Cortex of kidney (tissue), 1 donor: ENCODE measurements at places on chromosomes 5 and 9.

DNA sequence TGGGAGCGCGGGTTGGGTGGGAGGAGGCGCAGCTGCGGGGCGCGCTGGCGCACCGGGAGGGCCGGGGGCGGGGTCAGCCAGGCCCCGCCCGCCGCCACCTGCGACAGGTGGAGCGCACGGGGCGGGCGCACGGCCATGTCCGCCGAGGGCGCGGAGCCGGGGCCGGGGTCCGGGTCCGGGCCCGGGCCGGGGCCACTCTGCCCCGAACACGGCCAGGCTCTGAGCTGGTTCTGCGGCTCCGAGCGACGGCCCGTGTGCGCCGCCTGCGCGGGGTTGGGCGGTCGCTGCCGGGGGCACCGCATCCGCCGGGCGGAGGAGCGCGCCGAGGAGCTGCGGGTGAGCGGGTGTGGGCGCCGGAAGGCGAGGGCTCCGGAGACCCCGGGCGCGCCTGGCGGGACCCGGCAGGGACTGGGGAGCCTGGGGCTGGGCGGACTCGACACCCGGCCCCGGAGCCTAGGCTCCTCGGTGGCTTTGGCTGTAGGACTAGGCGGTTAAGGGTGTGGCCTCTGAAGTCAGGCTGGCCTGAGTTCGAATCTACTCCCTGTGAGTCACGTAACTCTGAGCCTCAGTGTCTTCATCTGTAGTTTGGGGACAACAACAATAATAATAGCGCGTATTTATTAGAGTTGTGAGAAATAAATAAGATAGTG is at the start of gene BSPRY:
Gene BSPRY (plus strand): TSS at position 97 of the 650 bp plus-strand sequence. CDS start 39 bp downstream, at position 136.
- no peak for DNase-seq

DNA sequence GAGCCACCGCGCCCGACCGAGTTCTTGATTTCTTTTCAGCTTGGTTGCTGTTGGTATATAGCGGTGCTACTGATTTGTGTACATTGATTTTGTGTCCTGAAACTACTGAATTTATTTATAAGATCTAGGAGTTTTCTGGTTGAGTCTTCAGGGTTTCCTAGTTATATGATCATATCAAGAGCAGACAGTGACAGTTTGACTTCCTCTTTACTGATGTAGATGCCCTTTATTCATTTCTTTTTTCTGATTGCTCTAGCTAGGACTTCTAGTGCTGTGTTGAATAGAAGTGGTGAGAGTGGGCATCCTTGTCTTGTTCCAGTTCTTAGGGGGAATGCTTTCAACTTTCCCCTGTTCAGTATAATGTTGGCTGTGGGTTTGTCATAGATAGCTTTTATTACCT is 17.4 kb upstream of the LRRC19 start:
- DNase-seq: no peak

DNA sequence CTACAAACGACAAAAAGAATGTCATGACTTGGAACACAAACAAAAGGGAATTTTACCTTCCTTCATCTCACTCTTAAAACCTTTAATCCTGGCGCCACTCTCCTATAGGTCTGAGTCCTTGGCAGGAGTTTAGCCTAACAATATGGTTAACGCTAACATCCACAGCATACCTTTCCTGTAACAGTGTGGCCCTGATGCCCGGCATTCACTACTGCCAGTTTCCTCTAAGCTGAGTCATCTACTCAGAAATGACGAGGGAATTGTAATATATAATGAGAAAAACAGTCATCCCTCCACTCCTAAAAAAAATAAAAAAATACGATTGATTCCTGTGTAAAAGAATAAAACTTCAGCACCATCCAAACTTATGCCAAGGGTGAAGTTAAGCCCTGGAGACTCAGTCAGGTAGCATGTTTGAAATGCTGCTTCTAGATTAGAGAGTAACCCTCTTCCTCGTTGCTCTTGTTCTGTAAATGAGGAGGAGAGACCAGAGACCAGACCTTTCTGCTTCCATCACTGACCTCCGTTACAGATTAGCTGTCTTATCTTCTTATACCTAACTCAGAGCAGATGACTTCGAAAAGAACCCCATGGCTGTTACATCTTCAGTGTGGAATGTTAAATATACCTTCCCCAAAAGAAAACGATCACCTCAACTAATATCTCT is 37.4 kb downstream of the CCDC125 start:
- DNase-seq: no peak

GRCh38 chr9:123528501-123528900 is 172.5 kb downstream of the CRB2 start:
- no peak for DNase-seq

GRCh38 chr5:90898326-90899013 is 339.9 kb downstream of the ADGRV1 start:
- DNase-seq: no peak

- no peak for DNase-seq
Measured at GRCh38 chr5:133853646-133854365, 114.6 kb downstream of the C5orf15 start.

GRCh38 chr5:168209997-168210396 is 81.4 kb upstream of the WWC1 start:
- DNase-seq: no peak

GRCh38 chr9:94743035-94743954 is 16.8 kb downstream of the AOPEP start:
- DNase-seq: no peak

DNA sequence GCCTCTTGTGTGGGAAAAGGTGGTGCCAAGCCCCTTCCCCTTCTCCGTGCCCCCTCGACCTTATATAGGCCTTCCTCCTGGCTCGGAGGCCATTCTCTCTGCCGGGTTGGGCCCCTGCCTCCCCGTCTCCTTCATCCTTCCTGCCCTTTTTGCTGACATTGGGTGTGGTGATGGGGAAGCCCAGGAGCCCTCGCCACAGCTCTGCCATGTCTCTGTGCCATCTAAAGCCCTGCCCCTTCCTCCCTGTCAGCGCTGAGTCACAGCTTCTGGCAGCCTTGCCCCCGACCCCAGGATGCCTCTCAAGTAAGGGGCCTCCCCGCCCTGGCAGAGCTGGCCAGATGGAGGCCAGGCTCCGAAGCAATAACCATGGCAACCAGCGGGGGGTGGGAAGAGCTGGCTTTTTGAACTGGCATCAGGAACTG is 30.4 kb downstream of the JADE2 start:
- no peak for DNase-seq

- DNase-seq: no peak
Measured at GRCh38 chr5:93340881-93341280, 240.1 kb downstream of the NR2F1-AS1 start.

- no peak for DNase-seq
Measured at GRCh38 chr9:133252301-133253020, 22.5 kb downstream of the ABO start.

DNA sequence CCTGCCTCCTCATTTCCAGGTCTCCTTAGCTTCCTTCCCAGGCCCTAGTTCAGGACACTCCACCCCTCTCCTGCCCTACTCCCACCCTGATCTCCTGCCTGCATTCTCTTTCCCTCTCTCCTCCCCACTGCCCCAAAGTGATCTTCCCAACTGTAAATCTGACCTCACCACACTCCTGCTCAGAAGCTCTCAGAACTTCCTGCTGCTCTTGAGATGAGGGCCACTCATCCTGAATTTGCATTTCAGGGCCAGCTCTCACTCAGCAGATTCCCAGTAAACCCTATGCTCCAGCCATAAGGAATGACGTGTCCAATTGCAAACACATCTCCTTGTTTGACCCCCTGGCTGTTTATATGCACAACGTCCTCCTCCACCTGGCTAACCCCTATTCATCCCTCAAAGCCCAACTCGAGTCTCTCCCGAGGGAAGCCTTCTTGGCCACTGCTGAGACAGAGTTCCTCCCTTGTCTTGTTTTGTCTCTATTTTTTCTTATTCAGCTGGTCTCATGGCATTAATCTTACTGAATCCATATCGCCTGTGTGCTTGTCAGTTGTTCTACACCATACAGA is 95.0 kb downstream of the NSG2 start:
- no peak for DNase-seq

DNA sequence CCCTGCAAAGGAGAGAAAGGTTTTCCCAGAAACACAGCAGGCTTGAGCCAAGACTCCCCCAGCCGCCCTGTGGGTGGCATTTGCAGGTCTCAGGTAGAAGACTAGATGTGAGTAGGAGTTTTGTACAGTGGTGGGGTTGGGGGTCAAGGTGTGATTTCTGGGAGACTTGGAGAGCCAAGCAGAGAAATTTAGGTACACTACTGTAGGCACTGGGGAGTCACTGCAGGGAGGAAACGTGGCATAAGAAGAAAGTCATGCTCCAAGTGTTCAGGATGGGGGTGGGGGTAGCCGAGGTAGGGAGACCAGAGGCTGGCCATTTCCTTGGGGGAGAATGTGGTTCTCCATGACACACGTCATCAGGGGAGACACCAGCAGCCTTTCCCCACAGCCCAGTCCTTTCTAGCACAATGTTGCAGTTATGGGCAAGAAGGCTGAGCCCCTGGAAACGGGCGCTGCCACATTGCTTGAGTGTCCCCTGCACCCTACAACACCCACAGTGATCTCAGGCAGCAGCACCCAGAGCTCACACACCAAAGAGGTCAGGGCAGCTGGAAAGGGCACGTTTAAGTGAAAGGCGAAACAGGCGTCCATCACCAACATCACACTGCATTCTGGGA is 210.5 kb downstream of the FSTL4 start:
- no peak for DNase-seq

DNA sequence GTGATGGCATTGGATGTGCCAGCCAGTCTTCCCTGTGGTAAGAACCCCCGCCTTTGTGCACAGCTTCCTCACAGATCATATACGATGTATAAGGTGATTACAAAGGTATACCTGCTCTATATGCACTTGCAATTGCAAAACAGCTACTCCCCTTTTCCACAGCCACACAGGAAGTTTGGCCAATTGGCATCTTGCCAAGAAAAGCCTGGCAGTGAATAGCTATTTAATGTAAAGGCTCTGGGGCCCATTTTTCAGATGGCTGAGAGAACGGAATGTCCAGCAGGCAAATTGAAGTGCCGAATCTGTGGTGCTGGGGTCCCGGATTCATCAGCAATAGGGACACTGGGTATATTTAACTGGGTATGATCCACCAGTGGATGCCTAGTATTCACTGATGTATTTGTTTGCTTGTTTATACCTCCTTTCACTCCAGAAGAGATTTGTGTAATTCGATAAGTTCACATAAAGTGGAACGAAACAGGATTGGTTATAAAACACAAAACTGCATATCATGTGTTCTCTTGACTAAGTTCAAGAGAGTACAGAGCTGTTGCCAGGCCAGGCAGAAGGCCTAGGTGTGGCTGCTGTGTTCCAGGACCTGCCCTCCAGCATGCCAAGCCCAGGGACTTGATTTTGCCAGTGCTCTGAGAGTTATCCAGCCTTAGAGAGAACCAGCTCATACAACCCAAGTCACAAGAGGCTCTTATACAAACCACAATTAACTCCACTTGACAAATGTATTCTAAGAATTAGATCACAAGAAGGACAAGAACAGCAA is 27.7 kb upstream of the GABRP start:
- no peak for DNase-seq

- no peak for DNase-seq
Measured at GRCh38 chr9:14532456-14533115, 160.6 kb downstream of the ZDHHC21 start.

GRCh38 chr5:137629646-137630045 is 106.2 kb downstream of the KLHL3 start:
- no peak for DNase-seq

- DNase-seq: no peak
Measured at GRCh38 chr5:159130871-159131270, 31.2 kb upstream of the EBF1 start.

- DNase-seq: no peak
Measured at GRCh38 chr5:73801686-73802085, 175.7 kb downstream of the ARHGEF28 start.

DNA sequence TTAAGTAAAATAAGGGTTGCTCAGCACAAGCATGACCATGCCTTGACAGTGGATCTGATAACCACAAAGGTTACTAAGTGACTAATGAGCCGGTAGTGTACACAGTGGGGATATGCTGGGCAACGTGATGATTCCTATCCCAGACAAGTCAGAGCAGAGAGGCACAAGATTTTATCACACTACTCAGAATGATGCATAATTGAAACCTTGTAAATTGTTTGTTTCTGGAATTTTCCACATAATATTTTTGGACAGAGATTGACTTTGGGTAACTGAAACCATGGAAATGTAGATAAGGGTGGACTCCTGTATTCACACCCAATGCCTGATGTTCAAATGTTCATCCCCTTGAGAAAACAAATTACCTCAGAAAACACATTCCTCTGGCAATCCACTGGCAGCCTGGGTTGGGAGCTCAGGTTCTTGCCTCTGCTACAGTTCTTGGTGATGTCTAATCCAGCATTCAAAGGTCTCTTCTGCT is 16.2 kb upstream of the ERAP1 start:
- DNase-seq: no peak

- no peak for DNase-seq
Measured at GRCh38 chr9:120306561-120306960, 273.4 kb downstream of the CDK5RAP2 start.

DNA sequence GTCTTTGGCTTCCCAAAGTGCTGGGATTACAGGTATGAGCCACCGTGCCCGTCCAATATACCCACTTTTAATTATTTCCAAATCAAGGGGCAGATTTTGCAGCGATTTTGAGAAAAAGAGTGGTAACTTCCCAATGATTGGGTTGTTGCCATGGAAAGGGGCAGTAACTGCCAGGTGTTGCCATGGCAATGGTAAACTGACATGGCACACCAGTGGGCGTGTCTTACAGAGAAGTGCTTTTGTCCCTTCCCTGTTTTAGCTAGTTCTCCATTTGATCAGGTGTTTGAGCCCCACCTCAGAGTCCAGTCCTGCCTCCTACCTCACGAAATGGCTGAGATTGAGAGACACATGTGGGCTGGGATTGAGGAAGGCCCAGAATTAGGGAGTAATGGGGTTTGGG is 86.3 kb upstream of the IER5L start:
- no peak for DNase-seq

DNA sequence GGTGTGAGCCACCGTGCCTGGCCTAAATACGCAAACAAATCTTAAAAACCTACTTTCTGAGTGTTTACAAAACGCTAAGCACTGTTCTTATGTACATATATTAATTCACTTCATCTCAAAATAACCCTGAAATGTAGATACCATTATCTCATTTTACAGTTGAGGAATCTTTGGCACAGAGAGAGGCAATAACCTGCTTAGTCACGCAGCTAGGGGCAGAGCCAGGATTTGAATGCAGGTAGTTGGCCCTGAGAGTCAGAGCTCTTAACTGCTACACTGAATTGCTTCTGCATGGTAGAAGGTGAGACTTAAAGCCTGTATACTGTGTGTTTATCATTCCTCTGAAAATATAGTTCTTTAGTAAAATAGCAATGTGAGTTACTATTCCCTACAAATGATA is 21.9 kb downstream of the ARHGEF37 start:
- DNase-seq: no peak

GRCh38 chr5:94693845-94694370 is 75.4 kb downstream of the SLF1 start:
- DNase-seq: no peak

GRCh38 chr5:175567954-175568353 is 89.6 kb downstream of the SFXN1 start:
- no peak for DNase-seq

GRCh38 chr9:93346231-93347112 is 105.0 kb upstream of the FAM120A start:
- no peak for DNase-seq

GRCh38 chr5:10854506-10855277 is 93.7 kb upstream of the DAP start:
- no peak for DNase-seq

GRCh38 chr5:135205632-135206349 is 171.8 kb upstream of the PITX1 start:
- no peak for DNase-seq

GRCh38 chr5:41869151-41869723 is 988 bp downstream of the OXCT1 start:
- no peak for DNase-seq
